Astrocyte (in vitro differentiated cells and primary cell): ENCODE measurements at places on chromosomes 2 and 18. TPM values are rescaled to one million over a fixed set of nuclear protein-coding genes. Genes with fewer than 3 reads are reported as not detected.
A peak's percentile ranks its signal among the peaks of the same experiment; 100 is the strongest.

- no peaks in the 10 kb centered on the region for H3K4me1 ChIP-seq
- peaks cover 5% of the 10 kb centered on the region for H3K36me3 ChIP-seq
- no peak overlapping the region for H3K27ac ChIP-seq
- DNase-seq, result no peak
Observed at GRCh38 chr18:54192900-54193299, 31.6 kb downstream of the MBD2 start.

Gene CXCR2
- 0.07 TPM in 1 of 2 replicates, not detected in the other for total RNA-seq

GRCh38 chr18:55650363-55650870, 62.4 kb upstream of the TCF4 start:
- H3K27me3 ChIP-seq, result no peaks in the 10 kb centered on the region
- peak; percentile 20 for DNase-seq
- H3K36me3 ChIP-seq, result no peaks in the 10 kb centered on the region
- no peaks in the 10 kb centered on the region for H3K4me1 ChIP-seq
- H3K4me3 ChIP-seq, result no peak overlapping the region
- no peak overlapping the region for H3K27ac ChIP-seq

DNA sequence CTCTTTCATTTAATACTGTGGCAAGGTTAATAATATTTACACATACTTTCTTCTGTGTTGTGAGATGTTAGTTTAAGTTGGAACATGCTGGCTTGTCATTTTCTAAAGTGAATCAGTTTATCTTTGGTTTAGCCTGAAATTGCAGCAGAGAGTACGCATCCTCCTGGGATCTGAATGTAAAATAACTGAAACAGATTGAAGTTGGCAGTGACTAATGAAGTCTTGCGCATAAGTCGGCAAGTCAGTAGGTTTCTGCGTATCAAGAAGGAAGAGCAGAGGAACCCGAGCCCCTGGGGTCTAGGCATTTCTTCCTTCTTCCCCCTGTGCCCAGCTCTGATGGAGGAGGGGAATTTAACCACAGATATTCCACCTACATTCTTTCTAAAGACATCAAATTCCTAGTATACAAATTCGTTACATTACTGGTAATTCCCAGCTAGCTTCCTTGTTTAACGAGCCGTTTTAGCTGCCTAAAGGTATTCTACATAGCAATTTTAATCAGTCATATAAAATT, 392.1 kb upstream of the RAB12 start:
- peaks cover 17% of the 10 kb centered on the region for H3K4me1 ChIP-seq
- peaks cover 6% of the 10 kb centered on the region for H3K27me3 ChIP-seq
- no peak overlapping the region for H3K27ac ChIP-seq
- no peak overlapping the region for H3K4me3 ChIP-seq

- no peaks in the 10 kb centered on the region for H3K36me3 ChIP-seq
- H3K4me1 ChIP-seq, result peaks cover 28% of the 10 kb centered on the region
- peak overlapping the region; percentile 30 for H3K27ac ChIP-seq
- peak; percentile 85 for DNase-seq
- no peak overlapping the region for H3K4me3 ChIP-seq
Observed at GRCh38 chr2:235614900-235615712, 121.3 kb downstream of the AGAP1 start.

GRCh38 chr2:80102026-80102425, 202.5 kb downstream of the LRRTM1 start:
- no peaks in the 10 kb centered on the region for H3K36me3 ChIP-seq
- peak; percentile 42 for DNase-seq
- no peak overlapping the region for H3K27ac ChIP-seq
- no peaks in the 10 kb centered on the region for H3K27me3 ChIP-seq

DNA sequence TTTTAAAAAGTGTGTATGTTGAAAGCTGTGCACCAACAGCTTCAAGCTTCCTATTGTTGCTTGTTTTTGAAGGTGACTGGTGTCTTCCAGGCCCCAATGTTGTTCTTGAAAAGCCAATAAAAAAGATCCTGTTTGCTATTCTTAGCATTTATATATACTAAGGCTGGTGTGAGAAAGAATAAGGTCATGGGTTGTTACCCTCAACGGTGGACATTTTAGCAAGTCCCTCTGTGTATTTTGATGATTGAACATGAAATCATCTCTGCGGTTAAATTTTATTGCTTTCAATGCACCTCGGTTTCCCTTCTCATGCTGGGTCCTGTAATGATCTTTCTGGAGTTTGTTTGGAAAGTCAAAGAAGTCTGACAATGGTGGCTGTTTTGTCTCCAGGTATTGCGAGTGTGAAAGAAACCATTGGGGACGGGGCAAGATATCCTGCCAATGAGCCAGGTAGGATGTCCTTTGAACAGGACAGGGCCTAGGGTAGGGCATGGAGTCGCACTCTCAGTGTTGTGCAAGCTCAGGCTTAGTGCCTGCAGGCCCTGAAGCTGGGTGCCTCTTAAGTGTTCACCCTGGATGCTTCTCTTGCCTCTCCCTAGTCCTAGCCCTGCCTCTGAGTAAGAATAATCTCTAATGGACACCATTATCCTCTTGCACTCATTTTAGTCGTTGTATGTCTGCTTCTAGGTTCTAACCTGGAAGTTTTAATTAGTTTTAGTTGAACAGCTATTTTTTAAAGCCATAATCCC, 16.0 kb upstream of the KLF7 start:
- no peaks in the 10 kb centered on the region for H3K36me3 ChIP-seq
- H3K4me1 ChIP-seq, result peaks cover 35% of the 10 kb centered on the region

DNA sequence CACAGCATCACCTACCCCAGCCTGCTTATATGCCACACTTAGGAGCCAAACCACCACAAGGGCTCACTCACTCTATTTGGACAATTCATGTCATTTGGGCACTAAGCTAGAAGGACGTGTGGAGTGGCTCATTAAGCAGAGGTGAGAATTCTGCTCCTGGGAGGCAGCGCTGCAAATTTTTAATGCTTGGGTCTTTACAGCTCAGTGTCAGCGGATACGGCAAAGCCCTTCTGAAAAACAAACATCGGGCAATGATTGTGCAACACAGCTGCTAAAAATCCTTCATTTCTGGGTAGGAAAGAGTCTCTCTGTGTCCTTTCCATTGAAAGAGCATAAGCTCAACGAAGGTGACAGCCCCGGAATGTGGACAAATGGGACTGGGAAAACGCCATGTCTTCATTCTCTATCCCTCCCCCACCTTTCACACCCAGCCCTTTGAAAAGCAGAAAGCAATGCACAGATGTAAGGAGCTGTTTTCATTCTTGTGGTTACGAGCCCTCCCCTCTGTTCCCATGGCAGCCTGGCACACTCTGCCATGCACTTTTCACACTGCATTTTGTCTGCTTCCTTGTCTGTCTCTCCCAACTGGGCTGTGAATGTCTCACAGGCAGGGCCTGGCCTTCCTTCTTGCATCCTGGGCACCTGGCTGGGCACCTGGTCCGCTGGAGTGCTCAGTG, 16.0 kb downstream of the TMEM177 start:
- no peaks in the 10 kb centered on the region for H3K27me3 ChIP-seq
- H3K4me1 ChIP-seq, result peaks cover 13% of the 10 kb centered on the region
- H3K27ac ChIP-seq, result no peak overlapping the region
- H3K4me3 ChIP-seq, result peak overlapping the region; percentile 13
- H3K36me3 ChIP-seq, result no peaks in the 10 kb centered on the region

Gene TMEM182
- total RNA-seq, result 5.8 and 7.5 TPM in 2 replicates

- H3K27me3 ChIP-seq, result no peaks in the 10 kb centered on the region
- no peak for DNase-seq
- no peak overlapping the region for H3K27ac ChIP-seq
- no peaks in the 10 kb centered on the region for H3K4me1 ChIP-seq
- H3K4me3 ChIP-seq, result no peak overlapping the region
- H3K36me3 ChIP-seq, result no peaks in the 10 kb centered on the region
Observed at GRCh38 chr2:126358122-126358521, 297.8 kb upstream of the GYPC start.

Gene SIX3
- 0.48 and 1.7 TPM in 2 replicates for total RNA-seq

GRCh38 chr2:223511168-223511567, 91.0 kb downstream of the SCG2 start:
- no peak overlapping the region for H3K27ac ChIP-seq
- H3K27me3 ChIP-seq, result no peaks in the 10 kb centered on the region
- no peaks in the 10 kb centered on the region for H3K36me3 ChIP-seq

Gene LYG1
- 1.1 and 1.3 TPM in 2 replicates for total RNA-seq

Gene FHOD3
- total RNA-seq, result 5.9 and 6.1 TPM in 2 replicates

Gene PMAIP1
- total RNA-seq, result 91.0 and 98.1 TPM in 2 replicates

DNA sequence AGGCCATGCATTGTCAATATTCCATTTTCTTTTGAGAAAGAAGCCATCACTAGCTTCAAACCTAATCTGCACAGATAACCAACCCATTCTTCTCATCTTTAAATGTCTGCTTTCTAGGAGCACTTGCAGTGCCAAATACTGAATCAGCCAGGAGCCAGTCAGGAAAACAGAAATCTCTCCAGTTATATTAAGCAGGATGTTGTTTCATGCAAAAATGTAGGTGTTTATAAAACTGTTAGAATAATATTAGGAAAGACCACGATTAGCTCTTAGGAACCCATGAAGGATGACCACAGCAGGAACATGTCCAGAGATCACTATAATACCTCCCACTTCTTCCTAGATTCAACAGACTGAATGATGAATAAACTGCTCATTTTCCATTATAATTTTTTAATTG, 86.0 kb downstream of the TTC32 start:
- H3K36me3 ChIP-seq, result no peaks in the 10 kb centered on the region
- peaks cover 16% of the 10 kb centered on the region for H3K4me1 ChIP-seq
- H3K4me3 ChIP-seq, result no peak overlapping the region
- DNase-seq, result peak; percentile 26
- no peaks in the 10 kb centered on the region for H3K27me3 ChIP-seq

DNA sequence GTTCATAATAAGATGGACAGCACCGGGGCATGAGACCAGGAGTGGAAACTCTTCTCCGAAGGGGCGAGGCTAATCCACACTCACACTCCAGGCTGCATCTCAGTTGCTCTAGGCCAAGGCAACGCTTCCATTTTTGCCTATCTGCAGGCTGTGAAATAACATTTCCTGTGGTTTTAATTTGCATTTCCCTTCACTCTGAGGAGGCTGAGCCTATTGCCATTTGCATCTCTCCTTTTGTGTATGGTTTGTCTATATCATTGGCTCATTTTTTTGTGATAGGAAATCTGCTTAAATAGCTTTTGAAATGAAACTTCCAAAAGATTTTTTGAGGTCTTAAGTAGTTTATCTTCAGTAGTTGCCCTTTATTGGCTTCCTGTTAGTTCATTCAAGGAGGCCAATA, 57.6 kb downstream of the TPGS2 start:
- H3K27ac ChIP-seq, result no peak overlapping the region
- H3K27me3 ChIP-seq, result no peaks in the 10 kb centered on the region
- H3K4me1 ChIP-seq, result peaks cover 4% of the 10 kb centered on the region
- no peaks in the 10 kb centered on the region for H3K36me3 ChIP-seq

DNA sequence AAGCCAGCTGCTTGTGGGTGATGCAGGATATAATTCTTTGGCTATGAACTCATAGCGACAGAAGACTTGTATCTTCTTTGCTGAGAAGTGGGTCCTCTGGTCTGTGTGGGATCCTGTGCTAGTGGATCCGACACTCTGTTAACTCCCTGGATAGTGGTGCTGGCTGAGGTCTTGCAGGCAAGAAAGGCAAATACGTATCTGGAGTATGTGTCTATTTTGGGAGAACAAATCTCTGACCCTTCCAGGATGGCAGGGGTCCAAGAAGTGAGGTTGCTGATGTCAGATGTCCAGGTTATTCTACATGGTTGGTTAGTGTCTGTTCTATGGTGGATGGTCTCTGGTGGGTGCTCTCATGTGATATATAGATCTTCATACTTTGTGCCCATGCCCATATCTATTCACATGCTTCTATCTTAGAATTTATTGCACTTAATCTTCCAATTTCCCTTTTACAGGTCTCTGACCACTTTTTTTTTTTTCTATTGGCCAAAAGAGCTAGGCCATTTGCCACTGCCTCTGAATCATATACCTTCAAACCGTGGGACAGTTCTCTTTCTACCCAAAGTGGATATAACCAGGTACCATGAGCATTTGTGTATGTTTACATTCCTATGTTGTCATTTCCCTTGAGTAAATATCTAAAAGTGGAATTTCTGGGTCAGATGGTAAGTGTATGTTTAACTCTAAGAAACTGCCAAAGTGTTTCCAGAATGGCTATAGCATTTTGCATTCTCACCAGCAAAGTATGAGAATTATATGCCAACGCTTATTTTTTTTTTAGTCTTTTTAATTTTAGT, 45.1 kb upstream of the RBMS1 start:
- no peak overlapping the region for H3K27ac ChIP-seq
- no peaks in the 10 kb centered on the region for H3K4me1 ChIP-seq

DNA sequence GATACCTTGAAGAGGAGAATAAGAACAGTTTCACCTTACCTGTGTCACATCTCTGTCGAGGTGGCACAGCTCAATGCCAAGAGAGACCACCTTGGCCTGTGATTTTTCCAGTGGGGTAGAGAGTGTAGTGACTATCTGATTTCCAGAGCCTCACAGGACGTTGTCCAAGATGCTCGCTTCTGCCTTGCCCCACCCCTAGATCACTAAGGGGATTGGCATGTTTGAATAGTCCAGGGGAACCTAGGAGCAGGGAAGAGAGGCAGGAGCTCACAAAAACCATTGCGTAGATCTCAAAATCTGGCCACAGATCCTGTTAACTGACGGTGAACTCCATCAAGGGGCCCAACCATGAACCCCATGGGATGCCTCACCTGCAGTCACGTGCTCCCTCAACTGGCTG, 24.2 kb downstream of the TMEM178A start:
- no peak overlapping the region for H3K27ac ChIP-seq
- H3K4me1 ChIP-seq, result no peaks in the 10 kb centered on the region
- no peak for DNase-seq
- no peaks in the 10 kb centered on the region for H3K27me3 ChIP-seq
- no peaks in the 10 kb centered on the region for H3K36me3 ChIP-seq

GRCh38 chr18:6352275-6352674, 62.4 kb downstream of the L3MBTL4 start:
- H3K4me1 ChIP-seq, result peaks cover 4% of the 10 kb centered on the region
- no peak overlapping the region for H3K4me3 ChIP-seq
- DNase-seq, result no peak

- H3K27ac ChIP-seq, result no peak overlapping the region
- H3K4me3 ChIP-seq, result no peak overlapping the region
- no peak for DNase-seq
- H3K36me3 ChIP-seq, result no peaks in the 10 kb centered on the region
- peaks cover 7% of the 10 kb centered on the region for H3K4me1 ChIP-seq
Observed at GRCh38 chr18:2534906-2535305, 36.4 kb downstream of the METTL4 start.

DNA sequence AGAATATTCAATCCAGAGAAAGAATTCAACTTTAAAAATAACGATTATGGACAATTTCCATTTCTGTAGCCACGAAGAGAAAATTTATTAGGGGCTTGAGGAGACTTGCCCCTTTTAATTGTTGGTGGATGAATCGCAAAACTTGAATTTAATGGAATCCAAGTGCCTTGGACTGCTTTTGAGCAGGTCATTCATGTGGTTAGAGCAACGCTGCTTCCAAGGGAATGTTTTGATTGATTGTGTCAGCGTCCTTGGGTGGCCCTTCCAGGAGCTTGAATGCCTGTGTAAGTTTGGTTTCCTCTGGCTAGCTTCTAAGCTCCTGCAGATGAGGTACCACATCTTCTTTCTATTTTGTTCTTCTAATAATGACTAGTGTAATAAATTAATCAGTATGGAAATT, 213.4 kb downstream of the LTBP1 start:
- H3K4me1 ChIP-seq, result peaks cover 27% of the 10 kb centered on the region
- peak; percentile 91 for DNase-seq
- H3K27ac ChIP-seq, result peak overlapping the region; percentile 40
- no peaks in the 10 kb centered on the region for H3K27me3 ChIP-seq
- H3K4me3 ChIP-seq, result no peak overlapping the region

- no peaks in the 10 kb centered on the region for H3K27me3 ChIP-seq
- peaks cover 17% of the 10 kb centered on the region for H3K4me1 ChIP-seq
- H3K4me3 ChIP-seq, result peak overlapping the region; percentile 71
- no peaks in the 10 kb centered on the region for H3K36me3 ChIP-seq
Observed at GRCh38 chr18:62717169-62717924, 2.0 kb downstream of the PHLPP1 start.
